ENCODE measurements at places on chromosomes 6 and 20.
A peak's percentile ranks its signal among the peaks of the same experiment; 100 is the strongest.

- peak; percentile 76 for DNase-seq
Measured at GRCh38 chr6:157456524-157456829, 75.5 kb downstream of the ZDHHC14 start.

DNA sequence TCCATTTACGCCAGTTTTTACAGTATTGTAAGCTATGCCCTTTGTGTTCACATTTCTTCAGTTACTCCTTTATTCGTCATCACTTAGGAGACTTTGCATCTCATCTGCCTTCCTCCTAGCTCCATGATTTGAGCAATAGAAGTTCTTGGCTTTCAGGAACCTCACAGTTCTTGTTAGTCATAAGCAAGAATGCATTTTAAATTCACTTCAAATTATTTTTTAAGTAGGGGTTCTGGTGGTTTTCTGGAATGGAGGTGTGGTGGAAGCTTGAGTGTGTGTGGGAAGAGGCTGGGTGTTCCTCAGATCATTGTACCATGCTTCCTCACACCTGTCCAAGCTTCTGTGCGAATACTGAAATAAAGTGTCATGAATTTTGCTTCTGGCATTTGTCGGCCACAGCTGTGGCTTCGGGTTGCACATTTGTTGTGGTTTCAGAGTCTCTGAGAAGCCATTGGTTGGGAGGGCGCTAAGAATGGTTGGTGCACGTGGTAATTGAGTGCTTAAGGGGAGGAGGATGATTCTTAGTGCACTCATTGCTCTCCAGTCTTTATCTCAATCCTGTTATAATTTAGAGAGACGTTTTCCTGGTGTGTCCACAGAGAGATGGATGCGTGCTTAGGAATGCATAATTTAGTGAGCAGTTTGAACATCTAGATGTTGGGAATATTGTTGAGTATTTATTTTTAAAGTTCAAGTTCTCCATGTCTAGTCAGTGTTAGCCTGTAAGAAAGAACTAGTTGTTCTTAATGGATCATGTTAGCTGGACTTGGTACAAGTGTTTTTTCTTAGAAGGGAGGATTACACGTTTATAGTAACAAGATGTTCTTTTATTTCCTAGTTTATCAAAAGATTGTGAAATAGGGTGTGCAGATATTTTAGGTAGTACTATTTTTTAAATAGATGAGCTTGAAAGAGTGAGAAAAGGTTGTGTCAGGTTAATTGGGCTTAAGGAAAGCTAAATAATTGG lies 31.9 kb downstream of the FOXO3 start:
- DNase-seq = peak; percentile 67

GRCh38 chr6:119233312-119233984 lies 116.1 kb downstream of the MAN1A1 start:
- DNase-seq = no peak

GRCh38 chr20:1955217-1955616 lies 38.6 kb downstream of the PDYN start:
- no peak for DNase-seq

- DNase-seq = peak; percentile 49
Measured at GRCh38 chr6:25601800-25602673, 50.0 kb upstream of the SCGN start.

- DNase-seq = no peak
Measured at GRCh38 chr20:38354227-38354626, 7.9 kb downstream of the LBP start.

DNA sequence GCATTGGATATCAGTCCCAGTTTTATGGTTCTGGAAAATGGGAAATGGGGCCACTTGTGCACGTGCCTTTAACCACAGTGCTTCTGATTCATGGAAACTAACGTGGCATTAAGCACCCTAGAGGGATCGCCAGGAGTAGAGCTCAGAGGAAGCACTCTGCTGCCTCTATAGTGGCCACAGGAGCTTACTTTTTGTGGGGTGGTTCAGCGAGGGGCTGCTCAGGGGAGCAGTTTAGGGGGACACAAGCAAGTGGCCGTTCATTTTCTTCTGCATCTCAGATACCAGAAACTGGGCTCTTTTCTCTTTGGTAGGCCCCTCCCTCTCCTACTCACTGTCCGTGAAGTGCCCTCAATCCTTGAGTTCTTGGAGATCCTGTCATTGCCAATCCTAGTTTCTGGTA lies 28.5 kb downstream of the AGPAT4 start:
- no peak for DNase-seq

DNA sequence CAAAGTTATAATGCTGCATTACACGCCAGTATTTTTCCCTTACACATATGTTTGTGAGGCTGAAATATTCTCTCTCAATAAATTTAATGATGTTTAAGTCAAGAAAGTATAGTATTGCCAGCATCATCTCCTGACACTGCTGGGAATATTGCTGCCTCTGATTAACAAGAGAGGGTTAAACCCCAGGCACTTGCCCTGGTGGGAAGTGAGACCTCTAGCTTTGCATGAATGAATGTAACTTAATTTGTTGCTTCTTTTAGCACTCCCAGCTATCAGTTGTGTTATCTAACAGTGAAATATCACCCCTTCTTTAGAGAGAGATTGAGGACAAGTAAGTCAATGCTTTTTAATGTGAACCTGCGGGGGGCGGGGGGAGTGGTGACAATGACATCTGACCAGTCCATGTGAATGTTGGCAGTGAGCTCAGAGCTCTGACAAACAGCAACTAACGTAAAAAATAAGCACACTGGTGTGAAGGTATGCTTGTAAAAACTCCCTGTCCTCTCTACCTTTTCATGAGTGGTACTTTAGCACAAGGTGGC lies 9.8 kb downstream of the FOXA2 start:
- no peak for DNase-seq

GRCh38 chr6:36068012-36068392 lies 40.4 kb downstream of the MAPK14 start:
- DNase-seq = no peak

GRCh38 chr20:57002066-57002570 lies 264.3 kb downstream of the BMP7 start:
- DNase-seq = no peak

- DNase-seq = no peak
Measured at GRCh38 chr20:5797843-5798462, 47.8 kb downstream of the SHLD1 start.

DNA sequence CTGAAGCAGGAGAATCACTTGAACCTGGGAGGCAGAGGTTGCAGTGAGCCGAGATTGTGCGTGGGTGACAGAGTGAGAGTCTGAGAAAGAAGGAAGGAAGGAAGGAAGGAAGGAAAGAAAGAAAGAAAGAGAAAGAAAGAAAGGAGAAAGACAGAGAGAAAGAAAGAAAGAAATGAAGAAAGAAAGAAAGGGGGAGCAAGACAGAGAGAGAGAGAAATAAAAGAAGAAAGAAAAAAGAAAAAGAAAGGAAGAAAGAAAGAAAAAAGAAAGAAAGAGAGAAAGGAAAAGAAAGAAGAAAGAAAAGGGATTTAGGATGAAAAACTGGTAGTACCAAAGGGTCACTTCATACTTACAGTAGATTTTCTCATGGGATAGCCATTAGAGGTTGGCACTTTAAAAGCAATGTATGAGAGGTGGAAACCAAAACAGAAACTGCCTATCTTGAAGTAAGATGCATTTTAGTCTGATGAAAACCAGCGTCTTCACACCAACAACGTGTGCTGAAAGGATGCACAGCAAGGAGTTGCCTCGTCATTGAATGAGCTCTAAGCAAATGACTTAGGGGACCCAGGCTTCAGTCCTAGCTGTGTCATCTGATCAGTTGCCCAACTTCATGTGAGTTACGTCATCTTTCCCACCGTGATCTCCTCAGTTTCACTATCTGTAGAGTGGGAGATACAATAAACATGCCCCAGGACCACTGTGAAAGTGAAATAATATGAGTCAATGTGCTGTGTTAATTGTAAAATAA lies 133.9 kb upstream of the NEDD9 start:
- DNase-seq = peak; percentile 47

GRCh38 chr6:38040254-38040653 lies 220.7 kb downstream of the ZFAND3 start:
- no peak for DNase-seq

DNA sequence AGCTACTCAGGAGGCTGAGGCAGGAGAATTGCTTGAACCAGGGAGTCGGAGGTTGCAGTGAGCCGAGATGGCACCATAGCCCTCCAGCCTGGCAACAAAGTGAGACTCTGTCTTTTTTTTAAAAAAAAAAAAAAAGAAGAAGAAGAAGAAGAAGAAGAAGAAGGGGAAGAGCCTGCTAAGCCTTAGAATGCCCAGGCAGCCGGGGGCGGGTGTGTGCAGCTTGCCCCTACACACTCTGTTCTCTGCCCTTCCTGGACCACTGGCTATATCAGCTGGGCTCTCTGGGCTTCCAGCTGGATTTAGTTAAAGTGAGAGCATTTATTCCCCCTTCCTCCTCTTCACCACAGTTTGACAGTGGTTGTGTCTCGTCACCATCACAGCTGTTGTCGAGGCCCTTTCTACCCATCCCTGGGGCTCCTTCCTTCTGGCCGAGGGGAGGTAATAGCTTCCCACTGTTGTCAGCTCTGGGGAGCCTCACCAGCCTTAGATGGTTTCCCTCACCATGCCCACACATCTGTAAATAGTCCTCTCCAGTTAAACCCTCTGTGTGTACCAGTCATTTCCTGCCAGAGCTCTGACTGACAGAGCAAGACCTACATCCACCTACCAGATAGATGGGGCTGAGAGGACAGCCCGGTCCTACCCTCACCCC lies 77.6 kb downstream of the TRERF1 start:
- DNase-seq = no peak

- DNase-seq = no peak
Measured at GRCh38 chr6:73388433-73388799, 6.2 kb upstream of the DDX43 start.

GRCh38 chr6:34696189-34696738 lies 303 bp downstream of the ILRUN start:
- no peak for DNase-seq

- peak; percentile 55 for DNase-seq
Measured at GRCh38 chr6:168968228-168968627, 285.4 kb downstream of the THBS2 start.

DNA sequence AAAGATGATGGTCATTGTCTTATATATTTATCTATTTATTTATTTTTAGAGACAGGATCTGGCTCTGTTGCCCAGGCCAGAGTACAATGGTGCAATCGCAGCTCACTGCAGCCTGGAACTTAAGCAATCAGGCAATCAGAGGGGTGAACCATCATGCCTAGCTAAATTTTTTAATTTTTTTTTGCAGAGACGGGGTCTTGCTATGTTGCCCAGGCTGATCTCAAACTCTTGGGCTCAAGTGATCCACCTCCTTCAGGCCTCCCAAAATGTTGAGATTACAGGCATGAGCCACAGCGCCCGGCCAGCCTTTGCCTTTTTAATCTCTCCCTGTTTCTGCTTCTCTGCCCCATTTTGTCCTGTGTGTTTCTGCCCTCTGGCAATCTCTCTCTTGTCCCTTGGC lies 102.2 kb downstream of the NCR2 start:
- DNase-seq = no peak

DNA sequence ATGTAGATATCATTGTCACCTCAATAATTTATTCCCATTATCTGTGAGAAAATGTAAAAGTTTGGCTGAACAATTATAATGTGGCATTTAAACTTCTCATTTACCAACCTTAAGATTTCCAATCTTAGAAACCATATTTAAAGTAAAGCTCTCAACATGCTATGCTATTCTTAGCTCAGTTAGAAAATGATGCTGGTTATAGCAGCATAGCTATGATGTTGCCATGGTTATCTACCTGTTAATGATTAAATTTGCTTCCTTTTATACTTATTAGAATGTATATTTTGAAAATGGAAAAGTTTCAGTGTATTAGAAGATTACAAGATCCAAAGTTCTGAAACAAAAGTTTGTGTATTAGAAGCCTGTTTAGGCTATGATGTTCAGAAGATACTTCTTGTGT lies 110.1 kb downstream of the GPR63 start:
- DNase-seq = no peak

GRCh38 chr20:37941332-37941731 lies 38.4 kb downstream of the VSTM2L start:
- no peak for DNase-seq

DNA sequence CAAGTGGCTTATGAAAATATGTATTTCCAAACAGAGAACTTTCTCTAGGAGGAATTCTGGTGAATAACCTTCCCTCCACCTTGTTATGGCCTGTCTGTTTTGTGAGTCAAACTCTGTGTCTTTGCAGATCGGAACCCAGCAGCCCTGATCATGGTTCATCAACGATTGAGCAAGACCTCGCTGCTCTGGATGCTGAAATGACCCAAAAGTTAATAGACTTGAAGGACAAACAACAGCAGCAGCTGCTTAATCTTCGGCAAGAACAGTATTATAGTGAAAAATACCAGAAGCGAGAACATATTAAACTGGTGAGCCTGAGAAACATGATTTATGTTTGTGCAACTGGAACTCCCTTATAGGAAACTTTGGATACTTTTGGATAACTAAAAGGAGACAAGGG lies 294.5 kb upstream of the PLCB4 start:
- no peak for DNase-seq

DNA sequence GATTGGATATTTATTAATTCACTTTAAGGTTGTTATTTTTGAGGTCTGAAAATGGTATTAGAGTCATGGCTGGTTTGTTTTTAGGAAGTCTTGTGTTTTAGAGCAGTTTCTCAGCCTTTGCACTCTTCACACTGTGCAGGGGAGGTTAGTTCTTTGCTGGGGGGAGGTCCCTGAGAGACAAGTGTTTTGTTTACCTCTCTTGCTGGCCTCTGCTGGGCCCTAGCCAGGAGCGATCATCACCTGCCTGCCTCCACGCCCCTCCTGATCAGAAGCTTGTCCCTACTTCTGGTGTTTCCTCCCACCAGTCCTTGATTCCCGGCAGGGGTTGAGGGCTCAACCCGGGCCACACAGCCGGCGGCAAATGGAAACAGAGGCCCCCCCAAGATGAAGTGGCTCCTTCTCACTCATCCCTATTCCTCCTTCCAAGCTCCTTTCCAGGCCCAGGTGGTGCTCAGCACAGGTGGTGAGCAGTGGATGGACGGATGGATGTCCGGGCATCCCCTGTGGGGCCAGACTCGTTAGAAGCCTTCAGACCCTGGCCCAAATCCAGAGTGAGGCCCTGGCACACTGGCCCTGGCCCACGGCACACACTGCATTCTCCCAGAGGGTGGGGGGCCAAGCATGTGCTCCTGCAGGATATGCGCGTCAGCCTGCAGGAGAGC lies 51.3 kb downstream of the GRM4 start:
- DNase-seq = no peak

DNA sequence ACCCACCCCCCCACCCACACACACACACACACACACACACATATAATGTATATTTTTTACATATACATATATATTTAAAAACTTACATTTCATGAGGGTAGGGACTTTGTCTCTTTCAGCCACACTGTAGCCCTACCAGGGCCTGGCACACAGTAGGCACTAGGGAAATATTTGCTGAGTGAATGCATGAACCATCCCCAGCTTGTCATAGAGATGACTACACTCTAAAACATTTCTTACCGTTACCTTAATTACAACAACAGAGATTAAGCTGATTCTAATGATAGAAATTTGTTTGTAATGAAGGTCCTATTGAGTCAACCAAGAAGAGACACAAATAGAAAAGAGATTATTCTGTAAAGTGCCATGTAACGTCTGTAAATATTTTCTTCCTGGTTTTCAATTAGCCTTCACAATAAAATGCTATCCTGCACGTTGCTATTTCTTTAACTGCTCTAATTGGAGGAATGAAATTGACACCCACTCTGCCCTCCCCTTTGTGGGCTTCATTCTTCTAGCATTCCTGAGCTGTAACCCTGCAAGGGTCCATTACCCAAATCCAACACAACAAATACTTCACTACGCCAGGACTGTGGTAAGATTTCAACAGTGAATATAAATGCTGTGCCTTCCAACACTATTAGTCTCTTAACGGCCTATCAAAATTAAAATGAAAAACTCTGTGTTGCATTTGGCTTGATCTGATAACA lies 30.8 kb downstream of the SIM1 start:
- peak; percentile 29 for DNase-seq

Measured in kidney glomerular epithelial cell (primary cell).